ENCODE measurements at places on chromosomes 5 and 9.

GRCh38 chr9:89710697-89711096 is 105.9 kb downstream of the GADD45G start:
- no peak for DNase-seq

DNA sequence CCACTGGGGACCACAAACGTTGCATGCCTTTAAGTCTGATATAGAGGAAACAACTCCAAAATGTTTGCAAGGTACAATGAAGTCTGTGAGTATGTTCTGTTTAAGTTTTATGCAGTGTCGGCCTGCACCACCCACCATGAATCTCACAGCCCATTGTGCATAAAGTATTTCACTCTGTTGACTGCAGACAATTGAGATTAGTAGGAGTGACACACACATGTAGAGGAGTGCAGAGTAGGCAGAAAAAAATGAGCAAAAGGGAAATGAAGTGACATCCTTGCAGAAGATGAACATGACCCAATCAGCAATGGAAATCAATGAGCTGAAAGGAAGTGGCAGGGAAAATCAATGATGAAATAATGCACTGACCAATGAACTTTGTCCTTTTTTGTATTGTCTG is 315.6 kb upstream of the PTPRD start:
- DNase-seq: no peak

DNA sequence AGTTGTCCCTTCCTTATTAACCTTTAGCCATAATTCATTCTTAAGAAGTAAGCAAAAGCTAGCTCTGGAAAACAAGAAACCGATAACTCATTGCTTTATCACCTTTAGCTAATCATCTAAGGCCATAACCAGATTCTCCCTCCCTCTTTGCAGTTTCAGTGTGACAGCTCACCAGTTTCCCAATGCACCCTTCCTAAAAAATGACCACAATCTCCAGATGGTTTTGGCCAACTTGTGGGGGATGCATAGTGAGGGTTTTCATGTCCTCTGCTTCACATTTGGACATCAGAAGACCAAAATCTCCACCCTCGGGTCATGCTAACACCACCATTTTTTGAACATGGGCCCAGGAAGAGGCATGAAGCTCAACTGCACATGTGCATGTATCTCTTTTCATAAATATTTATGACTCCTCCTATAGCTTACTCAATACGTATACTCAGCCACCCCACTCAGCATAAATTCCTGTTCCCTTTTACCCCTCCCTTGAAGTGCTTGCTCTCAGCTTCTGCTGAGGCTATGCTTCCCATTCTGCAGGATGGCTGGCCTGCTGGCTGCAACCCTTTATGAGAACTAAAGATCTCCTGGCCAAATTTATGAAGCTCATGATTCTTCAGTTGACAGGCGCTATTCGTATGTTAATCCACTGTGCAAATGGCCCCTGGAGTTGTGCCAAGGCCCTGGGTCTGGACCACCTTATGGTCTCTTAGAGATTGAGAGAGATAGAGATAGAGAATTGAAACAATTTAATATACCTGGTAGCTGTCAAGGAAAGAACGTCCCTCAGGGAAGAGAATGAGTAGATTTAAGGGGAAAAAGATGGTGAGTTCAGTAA is 14.8 kb downstream of the PPP3R2 start:
- no peak for DNase-seq

GRCh38 chr9:127983847-127984289 is 3.1 kb upstream of the EEIG1 start:
- no peak for DNase-seq
